ENCODE measurements at places on chromosomes 6 and 20. TPM values are rescaled to one million over a fixed set of nuclear protein-coding genes. Genes with fewer than 3 reads are reported as not detected.

PCK1 gene
- total RNA-seq: 0.63 TPM

PRL gene
- not detected for total RNA-seq

ELOVL4 gene
- 0.06 TPM for total RNA-seq

TSPO2 gene
- 0.27 TPM for total RNA-seq

UBE2C gene
- 0.42 TPM for total RNA-seq

KIF6 gene
- 0.14 TPM for total RNA-seq

ECT2L gene
- not detected for total RNA-seq

PXMP4 gene
- total RNA-seq: 5.1 TPM

MUC22 gene
- total RNA-seq: 0.08 TPM

DNA sequence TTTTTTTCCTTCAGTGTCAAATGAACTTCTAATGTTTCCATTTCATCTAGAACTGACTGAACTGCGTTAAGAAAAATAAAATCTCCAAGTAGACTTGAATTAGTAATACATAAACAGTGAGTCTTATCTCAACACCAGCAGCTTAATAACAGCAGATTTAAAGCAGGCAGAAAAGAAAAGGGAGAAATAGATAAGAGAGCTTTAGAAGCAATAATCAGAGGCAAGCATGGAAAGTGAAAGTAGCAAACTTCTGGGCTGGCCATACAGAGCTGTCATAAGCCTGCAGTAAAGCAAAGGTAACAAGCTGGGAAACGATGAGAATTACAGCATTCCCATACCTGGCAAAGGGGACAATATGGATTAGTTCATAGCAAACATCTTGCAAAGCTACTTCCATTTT lies 16.9 kb upstream of the ANGPT4 start:
- no peaks in the 10 kb centered on the region for H3K4me1 ChIP-seq
- H3K4me3 ChIP-seq: no peak overlapping the region
- H3K36me3 ChIP-seq: no peaks in the 10 kb centered on the region
- no peak overlapping the region for H3K27ac ChIP-seq
- no peak for DNase-seq
- H3K27me3 ChIP-seq: no peaks in the 10 kb centered on the region

DNA sequence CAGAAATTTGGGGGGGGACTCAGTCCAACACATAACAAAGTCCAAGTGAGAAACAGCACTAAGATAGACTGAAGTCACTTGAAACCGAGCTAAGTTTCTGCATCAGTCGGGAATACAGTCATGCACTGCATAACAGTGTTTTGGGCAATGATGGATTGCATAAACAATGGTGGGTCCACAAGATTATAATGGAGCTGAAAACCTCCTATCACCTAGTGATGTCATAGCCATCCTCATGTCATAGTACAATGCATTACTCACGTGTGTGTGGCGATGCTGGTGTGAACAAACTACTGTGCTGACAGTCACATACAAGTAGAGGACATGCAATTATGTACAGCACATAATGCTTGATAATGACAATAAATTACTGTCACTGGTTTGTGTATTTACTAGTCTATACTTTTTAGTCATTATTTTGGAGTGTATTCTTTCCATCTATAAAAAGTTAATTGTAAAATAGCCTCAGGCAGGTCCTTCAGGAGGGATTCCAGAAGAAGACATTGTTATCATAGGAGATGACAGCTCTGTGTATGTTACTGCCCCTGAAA lies 154.5 kb upstream of the ECI2 start:
- no peak overlapping the region for H3K27ac ChIP-seq
- H3K27me3 ChIP-seq: no peaks in the 10 kb centered on the region
- no peak overlapping the region for H3K4me3 ChIP-seq
- no peaks in the 10 kb centered on the region for H3K36me3 ChIP-seq
- no peaks in the 10 kb centered on the region for H3K4me1 ChIP-seq
- no peak for DNase-seq

DNA sequence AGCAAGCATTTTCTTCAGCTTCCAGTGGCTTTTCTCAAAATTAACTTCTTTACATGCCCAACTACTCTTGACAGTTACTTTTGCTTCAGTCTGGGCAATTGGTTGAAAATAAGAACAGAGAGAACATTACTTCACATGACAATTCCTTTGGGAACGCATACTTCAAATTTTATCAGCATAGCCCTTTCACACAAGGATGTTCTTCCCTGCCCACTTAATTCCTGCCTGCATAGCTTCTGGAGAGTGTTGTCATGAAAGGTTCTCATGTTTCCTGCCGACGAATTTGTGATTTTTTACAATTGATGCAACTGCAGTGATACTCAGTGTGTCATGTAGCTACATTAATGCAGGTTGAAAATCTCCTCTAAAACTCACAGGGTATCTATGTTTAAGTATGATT lies 22.0 kb upstream of the SNRNP48 start:
- no peak overlapping the region for H3K27ac ChIP-seq
- no peaks in the 10 kb centered on the region for H3K36me3 ChIP-seq
- no peak for DNase-seq
- H3K4me1 ChIP-seq: no peaks in the 10 kb centered on the region
- H3K4me3 ChIP-seq: no peak overlapping the region

GRCh38 chr20:48760403-48760983 lies 67.3 kb downstream of the PREX1 start:
- no peak overlapping the region for H3K4me3 ChIP-seq
- H3K27me3 ChIP-seq: no peaks in the 10 kb centered on the region
- no peaks in the 10 kb centered on the region for H3K36me3 ChIP-seq
- DNase-seq: no peak
- no peak overlapping the region for H3K27ac ChIP-seq
- no peaks in the 10 kb centered on the region for H3K4me1 ChIP-seq

DNA sequence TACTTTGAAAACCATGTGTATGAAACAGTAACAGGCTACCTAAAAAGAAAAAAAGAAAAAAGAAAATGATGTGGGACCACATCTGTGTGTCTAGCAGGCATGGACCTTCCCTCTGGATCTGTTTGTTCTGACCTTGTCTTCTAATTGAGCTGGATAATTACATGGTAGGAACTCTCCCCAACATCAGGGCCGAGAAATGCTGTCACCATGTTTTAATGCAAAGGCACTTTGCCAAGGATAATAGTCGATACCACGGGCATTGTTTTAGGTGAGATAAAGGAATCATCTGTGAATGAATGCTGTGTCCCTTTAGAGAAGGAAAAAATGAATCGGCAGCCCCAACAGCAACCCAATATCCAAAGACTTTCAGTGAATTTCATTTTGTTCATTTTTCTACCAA lies 149.1 kb downstream of the ZDHHC14 start:
- no peaks in the 10 kb centered on the region for H3K36me3 ChIP-seq
- peaks cover 52% of the 10 kb centered on the region for H3K4me1 ChIP-seq
- no peak for DNase-seq
- peak overlapping the region; percentile 72 for H3K27ac ChIP-seq
- H3K4me3 ChIP-seq: no peak overlapping the region

GRCh38 chr6:5814116-5814515 lies 192.6 kb downstream of the NRN1 start:
- no peaks in the 10 kb centered on the region for H3K27me3 ChIP-seq
- DNase-seq: no peak
- no peaks in the 10 kb centered on the region for H3K36me3 ChIP-seq
- no peak overlapping the region for H3K27ac ChIP-seq

- no peaks in the 10 kb centered on the region for H3K4me1 ChIP-seq
- H3K36me3 ChIP-seq: no peaks in the 10 kb centered on the region
- H3K4me3 ChIP-seq: no peak overlapping the region
- no peak overlapping the region for H3K27ac ChIP-seq
- H3K27me3 ChIP-seq: no peaks in the 10 kb centered on the region
- DNase-seq: no peak
These were observed 22.7 kb downstream of the SYNDIG1 start for GRCh38 chr20:24492031-24492607.

DNA sequence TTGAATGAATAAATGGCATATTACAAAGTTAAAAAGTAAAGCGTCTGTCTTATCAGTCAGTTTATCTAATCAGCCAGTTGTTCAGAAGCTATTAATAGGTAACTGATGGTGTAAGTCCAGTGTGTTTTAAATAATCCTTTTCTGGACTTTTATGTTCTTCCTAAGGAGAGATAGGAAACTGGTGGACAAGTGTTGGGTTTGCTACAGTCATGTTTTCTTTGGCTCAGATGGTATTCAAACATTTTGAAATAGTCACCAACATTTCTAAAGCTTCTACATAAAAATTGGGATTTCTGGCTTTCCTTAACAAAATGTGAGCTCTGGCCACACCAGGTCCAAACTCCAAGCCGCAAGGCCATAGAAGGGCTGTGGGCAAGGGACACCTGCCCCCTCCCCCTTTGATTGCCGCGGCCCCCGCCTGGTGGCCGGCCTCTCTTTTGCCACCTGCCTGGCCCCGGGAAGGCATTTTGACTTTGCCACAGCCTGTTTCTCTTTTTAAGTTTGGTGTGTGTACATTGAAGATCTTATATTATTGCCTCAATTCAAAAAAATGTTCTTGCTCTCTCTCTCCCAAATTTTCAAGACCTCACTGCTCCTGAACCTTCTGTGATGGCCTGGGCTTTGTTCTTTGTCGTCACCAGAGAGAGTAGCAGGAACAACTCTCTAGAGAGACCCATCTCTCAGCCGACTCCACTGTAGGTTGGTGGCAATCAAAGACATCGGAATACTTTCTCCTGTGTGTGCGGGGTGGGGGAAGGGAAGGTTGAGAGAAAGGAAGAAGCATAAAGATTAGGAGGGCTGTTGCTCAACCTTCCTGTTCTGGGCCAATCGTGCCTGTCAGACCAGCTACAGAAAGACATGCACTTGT lies 84.0 kb upstream of the ZNF217 start:
- no peak overlapping the region for H3K4me3 ChIP-seq
- H3K36me3 ChIP-seq: no peaks in the 10 kb centered on the region
- no peaks in the 10 kb centered on the region for H3K27me3 ChIP-seq
- DNase-seq: no peak

- H3K4me3 ChIP-seq: no peak overlapping the region
- no peaks in the 10 kb centered on the region for H3K4me1 ChIP-seq
- H3K27ac ChIP-seq: no peak overlapping the region
- no peak for DNase-seq
These were observed 50.7 kb upstream of the TOX2 start for GRCh38 chr20:43863821-43864544.

- no peak overlapping the region for H3K27ac ChIP-seq
- H3K4me1 ChIP-seq: peaks cover 7% of the 10 kb centered on the region
- no peak for DNase-seq
- no peaks in the 10 kb centered on the region for H3K27me3 ChIP-seq
- H3K4me3 ChIP-seq: no peak overlapping the region
These were observed 664.8 kb upstream of the MMS22L start for GRCh38 chr6:97947841-97948240.

DNA sequence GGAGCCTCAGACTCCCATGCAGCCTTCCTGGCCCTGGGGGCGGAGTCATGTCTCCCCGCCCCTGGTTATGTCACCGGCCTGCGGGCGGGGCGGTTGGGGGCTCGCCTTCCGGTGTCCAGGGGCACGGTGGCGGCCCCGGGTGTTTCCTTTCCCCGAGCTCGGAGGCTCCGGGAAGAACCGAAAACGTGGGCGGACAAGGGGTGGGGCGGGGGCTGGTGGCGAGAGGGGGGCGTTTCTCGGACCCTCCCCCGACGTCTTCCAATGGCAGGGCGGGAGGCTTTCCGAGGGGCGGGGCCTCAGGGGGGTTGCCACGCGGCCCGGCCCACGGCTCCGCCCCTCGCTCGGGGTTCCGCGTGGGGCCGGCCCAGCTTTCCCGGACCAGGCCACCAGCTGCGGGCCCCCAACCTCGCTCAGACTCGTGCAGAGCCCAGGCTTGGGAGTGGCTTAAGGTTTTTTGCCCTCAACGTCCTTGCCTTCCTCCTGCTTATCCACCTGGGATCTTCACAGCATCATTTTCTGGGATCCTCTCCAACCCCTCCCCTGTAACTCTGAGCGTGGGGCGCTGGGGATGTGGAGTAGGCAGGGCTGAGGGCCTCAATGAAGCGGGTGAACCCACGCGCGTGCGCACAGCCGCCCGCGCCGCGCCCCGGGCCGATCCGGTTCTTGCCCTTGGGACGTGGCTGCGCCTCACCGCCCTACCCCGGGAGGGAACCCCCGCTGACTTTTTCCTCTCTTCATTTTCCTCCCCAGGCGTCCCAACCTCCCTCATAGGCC lies 2.1 kb upstream of the NRN1 start:
- DNase-seq: peak; percentile 82
- H3K27me3 ChIP-seq: peaks cover 7% of the 10 kb centered on the region
- no peaks in the 10 kb centered on the region for H3K36me3 ChIP-seq
- peak overlapping the region; percentile 66 for H3K27ac ChIP-seq
- peak overlapping the region; percentile 65 for H3K4me3 ChIP-seq
- H3K4me1 ChIP-seq: peaks cover 17% of the 10 kb centered on the region

- H3K4me3 ChIP-seq: no peak overlapping the region
- peaks cover 4% of the 10 kb centered on the region for H3K27me3 ChIP-seq
- DNase-seq: no peak
- peak overlapping the region; percentile 69 for H3K27ac ChIP-seq
These were observed 39.8 kb downstream of the KIF25 start for GRCh38 chr6:168037242-168037641.

DNA sequence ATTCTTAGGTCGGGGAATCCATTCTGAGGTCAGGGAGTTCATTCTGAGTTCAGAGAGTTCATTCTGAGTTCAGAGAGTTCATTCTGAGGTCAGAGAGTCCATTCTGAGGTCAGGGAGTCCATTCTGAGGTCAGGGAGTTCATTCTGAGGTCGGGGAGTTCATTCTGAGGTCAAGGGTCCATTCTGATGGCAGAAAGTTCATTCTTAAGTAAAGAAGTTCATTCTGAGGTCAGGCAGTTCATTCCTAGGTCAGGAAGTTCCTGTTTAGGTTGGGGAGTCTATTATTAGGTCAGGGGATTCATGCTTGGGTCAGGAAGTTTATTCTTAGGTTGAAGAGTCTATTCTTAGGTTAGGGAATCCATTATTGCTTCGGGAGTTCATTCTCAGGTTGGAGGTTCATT lies 16.5 kb upstream of the NXT1 start:
- H3K27me3 ChIP-seq: no peaks in the 10 kb centered on the region
- DNase-seq: no peak
- H3K36me3 ChIP-seq: no peaks in the 10 kb centered on the region
- H3K4me3 ChIP-seq: no peak overlapping the region
- H3K4me1 ChIP-seq: peaks cover 3% of the 10 kb centered on the region

- no peaks in the 10 kb centered on the region for H3K27me3 ChIP-seq
- H3K36me3 ChIP-seq: no peaks in the 10 kb centered on the region
- no peak overlapping the region for H3K4me3 ChIP-seq
- H3K27ac ChIP-seq: no peak overlapping the region
These were observed 369.4 kb downstream of the BMP2 start for GRCh38 chr20:7136886-7137285.
